ENCODE measurements at places on chromosomes 3 and 15.

- DNase-seq, result no peak
These were observed 118.4 kb upstream of the TMC3 start for GRCh38 chr15:81492331-81492968.

DNA sequence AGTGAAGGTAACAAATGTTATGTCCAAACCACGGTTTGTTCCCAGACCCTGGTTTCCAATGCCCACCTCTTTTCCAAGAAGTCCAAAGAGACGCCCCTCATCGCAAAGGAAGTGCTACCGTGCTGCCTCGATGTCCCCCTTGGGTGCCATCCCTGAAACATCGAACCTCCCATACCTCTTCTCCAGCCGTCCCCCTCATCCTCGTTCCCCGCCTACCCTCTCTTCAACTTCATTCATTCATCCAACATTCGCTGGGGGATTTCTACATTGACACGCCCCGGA lies 467 bp downstream of the TIPIN start:
- DNase-seq, result no peak

DNA sequence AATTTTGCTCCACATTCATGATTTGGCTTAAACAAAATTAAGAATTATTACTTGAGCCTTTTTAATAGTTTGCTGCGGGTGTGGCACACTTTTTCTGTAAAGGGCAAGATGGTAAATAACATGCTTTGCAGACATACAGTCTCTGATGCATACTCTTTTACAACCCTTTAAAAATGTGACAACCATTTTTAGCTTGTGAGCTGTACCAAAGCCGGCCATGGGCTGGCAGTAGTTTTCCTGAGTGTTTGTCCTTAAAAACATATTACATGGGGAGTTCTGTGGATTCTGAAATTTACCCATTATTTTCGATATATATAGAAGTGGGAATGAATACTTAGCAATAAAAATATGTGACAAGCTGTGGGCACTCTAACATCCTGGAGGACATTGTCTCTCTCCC lies 163.4 kb downstream of the FNDC3B start:
- DNase-seq, result no peak

- no peak for DNase-seq
These were observed 60.4 kb upstream of the CHD2 start for GRCh38 chr15:92839696-92840095.

DNA sequence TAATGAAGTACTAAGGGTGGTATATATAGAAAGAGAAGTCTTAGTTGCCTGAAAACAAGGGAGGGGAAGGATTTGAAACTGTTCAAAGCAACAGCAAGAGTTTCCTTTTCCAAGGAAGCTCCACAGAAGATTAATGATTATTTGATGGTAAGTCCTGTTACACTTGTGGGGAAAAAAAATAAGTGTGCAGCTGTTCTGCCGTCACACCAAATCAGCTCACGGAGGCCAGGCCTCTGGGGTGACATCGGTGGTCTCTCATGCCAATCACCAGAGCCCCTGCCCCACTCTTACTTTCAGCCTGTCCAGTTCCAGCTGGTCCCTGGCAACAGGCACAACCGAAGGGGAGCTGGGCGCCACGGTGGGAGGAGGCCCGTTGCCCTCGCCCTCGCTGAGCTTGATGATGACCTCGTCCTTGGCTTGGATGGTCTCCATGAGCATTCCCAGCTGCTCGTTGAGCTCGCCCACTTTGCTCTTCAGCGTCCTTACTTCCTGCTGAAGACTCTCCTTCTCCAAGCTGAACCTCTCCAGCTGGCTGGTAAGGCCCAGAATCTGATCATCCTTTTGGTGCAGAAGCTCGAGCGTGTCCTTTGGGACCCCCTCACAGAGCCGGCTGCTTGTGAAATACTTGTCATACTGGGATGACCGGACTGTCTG lies 53.5 kb downstream of the TBC1D2B start:
- DNase-seq, result no peak

DNA sequence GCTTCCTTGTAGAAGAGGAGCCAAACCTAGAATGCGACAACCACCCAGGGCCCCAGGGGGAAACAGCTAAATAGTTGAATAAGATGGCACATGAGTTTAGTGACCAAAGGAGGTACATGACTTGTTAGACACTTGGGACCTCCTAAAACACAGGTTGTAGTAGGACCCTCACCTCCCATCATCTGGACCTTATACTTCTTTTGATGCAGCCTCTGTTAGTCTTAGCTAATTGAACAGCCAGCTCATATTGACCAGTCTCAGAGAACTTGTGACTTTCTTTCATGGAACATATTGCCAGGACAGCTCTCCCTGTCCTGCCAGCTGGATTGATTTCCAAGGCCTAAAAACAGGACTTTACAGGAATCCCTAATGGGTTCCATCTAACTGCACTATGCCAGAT lies 45.0 kb downstream of the SPSB4 start:
- no peak for DNase-seq

DNA sequence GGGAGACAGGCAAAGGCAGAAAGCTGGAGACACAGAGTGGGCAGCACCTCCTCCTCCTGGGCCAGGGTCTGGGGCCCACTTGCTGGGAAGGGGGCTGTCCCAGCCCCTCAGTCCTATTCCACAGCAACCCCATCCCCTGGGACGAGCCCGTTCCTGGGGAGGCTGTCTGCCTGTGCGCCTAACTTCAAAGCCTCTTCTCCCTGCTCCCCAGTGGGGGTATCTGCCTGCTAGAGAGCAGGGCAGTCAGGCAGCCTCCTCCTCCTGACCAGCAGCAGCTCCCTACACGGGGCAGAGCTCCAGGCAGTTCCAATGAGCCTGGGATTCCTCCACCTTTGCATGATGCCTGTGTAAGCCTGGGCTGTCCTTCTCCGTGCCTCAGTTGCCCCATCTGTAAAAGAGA lies 6.9 kb downstream of the PTH1R start:
- DNase-seq, result no peak

DNA sequence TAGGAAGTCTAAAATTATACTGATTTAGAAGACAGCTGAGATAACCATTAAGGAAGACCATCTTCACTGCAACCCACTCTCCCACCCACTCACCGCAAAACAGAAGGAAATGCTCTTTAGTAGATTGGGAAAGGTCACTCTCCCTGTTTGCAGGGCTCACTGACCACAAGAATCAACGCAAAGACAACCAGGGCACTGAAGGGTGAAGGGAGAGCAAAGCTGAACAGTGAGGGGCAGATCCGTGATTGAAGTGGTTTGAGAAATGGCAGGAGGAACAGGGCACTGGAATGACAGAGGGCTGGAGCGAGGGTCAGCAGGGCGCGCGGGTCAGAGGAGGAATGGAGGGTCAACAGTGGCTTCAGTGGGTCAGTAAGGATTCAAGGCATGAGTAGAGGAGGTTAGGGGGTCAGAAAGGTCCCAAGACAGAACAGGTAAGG lies 520 bp downstream of the MESD start:
- no peak for DNase-seq

DNA sequence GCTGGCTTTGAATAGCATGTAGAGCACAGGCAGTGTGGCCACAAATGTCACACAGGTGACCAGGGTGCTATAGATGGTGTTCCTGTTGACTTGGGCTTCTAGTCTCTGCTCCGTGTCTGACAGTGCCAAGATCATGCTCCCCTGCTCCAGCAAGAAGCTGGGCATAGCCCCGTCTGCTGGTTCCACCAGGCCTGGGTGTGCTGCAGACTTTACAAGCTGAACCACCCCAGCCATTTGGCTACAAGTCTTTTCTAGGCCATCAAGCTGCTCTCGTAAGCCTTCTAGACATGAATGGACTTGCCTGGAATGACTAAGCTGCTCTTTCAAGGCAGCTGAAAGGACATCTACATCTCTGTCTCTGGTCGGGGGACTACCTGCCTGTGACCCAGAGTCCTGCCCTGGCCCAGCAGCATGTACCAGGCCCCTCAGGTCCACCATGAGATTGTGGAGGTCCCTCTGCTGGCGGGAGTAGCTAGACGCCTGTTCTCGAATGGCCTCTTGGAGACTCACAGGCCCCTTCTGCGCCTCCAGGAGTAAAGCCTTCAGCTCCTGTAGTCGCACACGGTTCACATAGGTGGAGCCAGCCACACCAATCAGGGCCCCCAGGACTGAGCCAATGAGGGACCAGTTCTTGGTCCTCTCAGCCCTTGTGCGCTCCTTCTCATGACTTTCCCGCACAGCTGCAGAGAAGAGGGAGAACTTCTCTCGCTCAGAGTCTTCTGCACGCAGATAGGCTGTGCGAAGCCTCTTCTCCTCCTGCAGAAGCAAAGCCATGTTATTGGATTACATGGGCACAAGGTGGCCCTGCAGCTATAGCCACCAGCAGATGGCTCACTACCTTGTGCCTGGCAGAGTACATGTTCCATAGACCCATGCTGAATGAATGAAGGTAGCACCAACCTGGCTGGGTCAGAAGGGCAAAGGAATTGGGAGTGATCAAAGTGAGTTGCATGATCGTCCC lies 2.8 kb upstream of the PLXNB1 start:
- DNase-seq, result no peak

DNA sequence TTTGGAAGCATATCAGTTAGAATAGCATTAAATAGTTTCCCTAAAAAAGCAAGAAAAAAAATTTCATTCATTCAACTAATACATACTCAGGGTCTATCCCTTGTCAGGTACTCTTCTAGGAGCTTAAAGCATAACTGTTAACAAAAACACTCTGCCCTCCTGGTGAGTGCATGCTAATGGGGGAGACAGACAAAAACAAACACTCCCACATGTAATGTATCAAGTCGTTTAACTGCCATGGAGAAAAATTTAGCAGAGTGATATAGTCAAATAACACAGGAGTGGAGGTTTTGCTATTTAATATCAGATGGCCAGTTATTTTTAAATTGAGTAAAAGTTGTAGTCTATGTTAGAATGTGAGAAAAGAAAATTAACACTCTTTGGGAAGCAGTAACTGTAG lies 254.5 kb upstream of the RARB start:
- no peak for DNase-seq

GRCh38 chr3:39388741-39389248 lies 5.6 kb downstream of the SLC25A38 start:
- DNase-seq, result no peak

GRCh38 chr3:9686050-9686550 lies 17.5 kb upstream of the CPNE9 start:
- DNase-seq, result no peak

DNA sequence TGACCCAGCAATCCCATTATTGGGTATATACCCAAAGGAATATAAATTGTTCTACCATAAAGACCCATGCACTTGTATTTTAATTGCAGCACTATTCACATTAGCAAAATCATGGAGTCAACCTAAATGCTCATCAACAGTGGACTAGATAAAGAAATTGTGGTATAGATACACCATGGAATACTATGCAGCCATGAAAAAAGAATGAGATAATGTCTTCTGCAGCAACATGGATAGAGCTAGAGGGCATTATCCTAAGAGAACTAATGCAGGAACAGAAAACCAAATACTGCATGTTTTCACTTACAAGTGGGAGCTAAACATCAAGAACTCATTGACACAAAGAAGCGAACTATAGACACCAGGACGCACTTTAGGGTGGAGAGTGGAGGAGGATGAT lies 466.7 kb downstream of the MECOM start:
- DNase-seq, result no peak

DNA sequence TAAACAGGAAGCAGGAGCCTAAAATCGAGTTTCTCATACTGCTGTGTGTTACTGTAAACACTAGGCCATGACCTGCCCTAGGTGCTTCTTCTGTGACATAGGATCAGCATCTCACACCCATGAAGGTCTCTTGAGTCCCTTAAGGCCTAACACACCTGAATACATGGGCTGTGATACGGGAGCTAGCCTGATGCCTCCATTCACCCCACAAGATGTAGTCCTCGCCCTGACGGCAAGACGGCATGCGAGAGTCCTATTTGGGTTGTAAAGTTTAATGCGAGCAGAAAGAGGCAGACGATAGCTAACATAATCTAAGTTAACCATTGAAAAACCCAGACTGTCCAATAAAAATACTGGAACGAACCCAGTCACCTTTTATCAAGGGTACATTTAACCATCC lies 241.1 kb upstream of the ICE2 start:
- no peak for DNase-seq

DNA sequence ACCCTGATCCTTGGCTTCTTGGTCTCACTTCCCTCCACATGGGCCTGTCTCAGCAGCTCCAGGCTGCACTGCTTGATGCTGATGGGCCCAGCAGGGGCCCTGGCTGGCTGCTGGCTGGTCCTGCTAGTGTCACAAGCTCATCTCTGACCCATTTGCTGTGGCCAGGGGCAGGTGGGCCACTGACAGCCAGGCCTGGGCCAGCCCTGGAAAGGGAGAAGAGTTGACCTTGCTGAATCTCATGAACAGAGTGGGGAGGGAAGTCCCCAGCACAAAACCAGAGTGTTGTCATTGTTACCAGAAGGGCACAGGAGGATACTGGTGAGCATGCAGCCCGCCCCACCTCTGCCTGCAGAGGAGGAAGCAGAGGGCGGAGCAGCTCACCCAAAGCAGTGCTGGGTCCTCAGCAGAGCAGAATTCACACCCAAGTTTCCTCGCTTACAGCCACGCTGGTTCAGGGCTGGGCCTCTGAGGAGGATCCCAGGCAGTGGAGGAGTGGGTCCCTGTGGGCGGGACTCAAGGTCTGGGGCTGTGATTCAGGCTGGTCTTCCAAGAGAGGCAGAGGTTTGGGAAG lies 7.6 kb upstream of the KLF15 start:
- DNase-seq, result no peak

DNA sequence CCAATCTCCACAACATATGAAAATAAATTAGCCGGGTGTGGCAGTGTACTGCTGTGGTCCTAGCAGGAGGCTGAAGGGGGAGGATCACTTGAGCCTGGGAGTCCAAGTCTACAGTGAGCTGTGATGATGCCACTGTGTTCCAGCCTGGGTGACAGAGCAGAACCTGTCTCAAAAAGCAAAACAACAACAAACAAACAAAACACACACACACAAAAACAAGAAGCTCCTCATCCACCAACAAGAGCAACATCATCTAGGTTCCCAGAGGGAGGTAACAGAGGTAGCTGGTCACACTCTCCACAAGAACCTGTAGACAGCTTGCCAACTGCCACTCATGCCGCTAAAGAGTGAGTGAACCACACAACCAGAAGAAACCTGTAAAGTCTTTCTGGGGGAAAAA lies 34.8 kb downstream of the PTPN9 start:
- no peak for DNase-seq

DNA sequence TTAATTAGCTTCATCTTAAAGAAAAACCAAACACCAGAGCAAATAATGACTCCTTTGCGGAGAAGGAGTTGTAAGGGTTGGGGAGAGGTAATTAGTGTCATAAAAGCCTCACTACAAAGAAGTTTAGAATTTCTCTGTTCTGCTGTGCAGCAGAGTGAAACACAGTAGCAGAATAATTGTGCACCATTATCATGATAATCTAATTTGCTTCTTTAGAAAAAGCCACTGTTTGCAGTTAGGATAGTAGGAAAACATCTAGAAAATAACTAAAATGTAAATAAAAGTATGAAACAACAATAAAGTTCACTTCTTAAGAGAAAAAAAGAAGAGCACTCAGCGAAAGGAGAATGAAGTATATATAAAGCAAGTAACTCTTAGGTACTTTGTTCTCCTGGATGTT lies 5.5 kb downstream of the SHOX2 start:
- DNase-seq, result no peak

DNA sequence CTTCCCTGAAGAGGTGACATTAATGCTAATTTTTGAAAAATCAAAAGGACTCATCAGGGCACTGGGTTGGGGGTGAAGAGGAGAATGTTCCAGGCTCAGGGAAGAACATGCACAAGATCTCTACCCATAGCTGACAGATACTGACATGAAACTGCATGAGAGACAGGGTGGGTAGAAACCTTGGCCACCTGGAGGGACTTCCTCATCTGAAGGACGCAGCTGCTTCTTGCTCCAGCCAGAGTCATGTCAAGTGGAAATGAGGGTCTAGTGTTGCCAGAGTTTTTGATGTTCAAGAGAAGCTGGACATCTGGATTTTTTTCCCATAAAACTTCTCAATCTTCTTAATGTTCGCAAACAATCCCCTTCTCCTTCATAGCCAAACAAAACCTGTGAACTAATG lies 29.7 kb downstream of the AMOTL2 start:
- DNase-seq, result no peak
